ENCODE measurements at places on chromosomes 5 and 9.

GRCh38 chr5:40986666-40987065 lies 77.4 kb downstream of the C7 start:
- no peak for DNase-seq

DNA sequence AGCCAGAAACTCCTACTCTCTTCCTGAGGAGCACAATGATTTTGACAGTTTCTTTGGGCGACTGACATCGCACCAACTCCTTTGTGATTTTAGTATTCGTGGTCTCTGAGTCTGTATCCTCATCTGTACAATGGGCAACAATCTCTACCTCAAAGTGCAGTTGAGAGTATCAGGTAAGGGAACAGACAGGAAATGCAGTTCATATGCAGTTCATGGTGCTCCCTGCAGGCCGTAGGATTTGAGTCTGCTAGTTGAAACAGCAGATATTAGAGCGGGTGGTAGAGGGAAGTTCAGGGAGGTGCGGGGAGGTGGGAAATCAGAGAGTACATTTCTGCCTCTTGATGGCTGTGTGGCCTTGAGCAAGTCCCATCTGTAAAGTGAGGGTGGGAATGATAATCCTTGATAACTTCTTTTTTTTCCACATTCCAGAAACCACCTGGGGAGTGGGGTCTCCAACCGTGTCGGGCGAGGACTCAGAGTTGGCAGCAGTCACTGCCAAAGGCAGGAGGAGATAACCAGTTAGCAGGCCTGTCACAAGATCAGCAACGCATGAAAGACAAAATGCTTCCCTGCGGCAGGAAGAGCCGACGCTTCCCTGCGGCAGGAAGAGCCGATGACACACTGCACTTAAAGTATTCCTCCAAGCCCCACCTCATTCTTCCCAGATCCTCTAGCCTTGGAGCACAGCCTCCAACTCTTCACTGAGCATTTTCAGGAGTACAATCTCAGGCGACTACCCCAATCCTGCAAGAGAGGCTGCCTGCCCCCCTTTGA lies 6.0 kb upstream of the NEK6 start:
- no peak for DNase-seq

DNA sequence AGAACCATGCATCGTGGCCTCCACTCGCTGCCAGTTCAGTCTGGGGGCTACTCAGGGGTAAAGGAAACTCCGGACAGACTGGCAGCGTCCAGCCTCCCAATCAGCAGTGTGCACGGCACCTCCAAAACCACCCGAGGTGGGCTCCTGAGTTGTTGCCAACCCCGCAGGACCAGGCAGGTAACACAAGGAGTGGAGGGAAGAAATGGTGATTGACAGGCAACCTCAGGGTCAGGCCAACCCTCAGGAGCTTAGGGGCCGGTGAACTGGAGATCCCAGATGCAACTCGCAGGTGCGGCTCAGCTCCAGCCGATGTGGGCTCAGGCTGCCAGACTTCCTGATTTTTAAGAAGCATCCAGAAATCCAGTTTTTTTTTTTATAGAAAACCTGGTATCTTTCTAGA lies 37.3 kb upstream of the AKNA start:
- DNase-seq, result no peak

GRCh38 chr9:16136451-16136850 lies 583.6 kb downstream of the CCDC171 start:
- DNase-seq, result no peak

DNA sequence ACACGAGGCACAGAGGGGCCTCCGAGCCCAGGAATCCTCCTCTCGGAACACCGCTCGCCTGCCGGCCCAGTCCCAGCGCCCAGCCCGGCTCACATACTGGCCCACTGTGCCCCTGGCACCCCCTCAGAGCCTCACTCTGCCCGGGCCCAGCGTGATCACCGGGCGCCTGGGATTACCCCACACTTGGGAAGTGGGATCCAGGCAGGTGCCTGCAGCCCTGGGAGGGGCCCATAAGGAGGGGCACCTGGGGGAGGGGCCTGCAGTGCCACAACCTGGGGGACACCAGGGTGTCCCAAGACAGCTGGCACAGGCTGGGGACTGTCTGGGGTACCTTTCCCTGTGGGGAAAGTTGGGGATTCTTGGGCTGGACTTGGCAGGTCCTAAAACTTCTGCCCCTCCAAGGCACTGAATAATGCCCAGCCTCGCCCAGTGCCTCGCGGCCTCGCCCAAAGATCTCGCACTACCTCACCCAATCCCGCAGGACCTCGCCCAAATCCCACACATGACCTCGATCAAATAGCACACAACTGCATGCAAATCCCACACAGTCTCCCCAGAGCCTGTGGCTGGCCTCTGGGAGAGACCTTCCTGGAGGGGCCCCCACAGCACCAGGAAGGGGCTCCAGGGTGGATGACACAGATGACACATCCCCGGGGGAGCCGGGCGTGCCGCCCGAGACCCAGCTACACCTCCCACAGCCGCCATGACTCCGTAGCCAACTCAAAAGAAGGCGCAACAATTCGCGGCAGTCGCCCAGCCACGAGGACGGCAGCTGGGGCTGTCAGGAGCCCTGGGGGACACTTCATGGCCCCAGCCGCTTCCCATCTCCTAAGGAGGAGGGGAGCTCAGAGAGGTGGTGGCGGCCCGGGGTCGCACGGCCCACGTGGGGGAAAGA lies 13.7 kb downstream of the NOTCH1 start:
- no peak for DNase-seq

DNA sequence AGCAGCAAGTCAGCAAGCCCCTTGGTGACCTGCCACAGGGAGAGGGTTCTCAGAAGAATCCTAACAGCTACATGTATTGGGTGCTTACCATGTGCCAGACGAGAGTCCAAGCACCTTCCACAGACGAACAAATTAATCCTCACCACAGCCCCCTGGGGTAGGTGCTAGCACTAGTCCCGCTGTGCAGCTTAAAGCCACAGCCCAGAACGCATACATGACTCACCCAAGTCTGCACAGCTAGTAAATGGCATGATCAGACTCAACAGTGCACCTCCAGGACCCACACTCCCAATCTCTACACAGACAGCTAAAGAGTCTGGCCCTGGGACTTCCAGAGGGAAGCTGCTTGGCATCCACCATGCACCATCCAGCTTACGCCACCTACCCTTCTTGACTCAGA lies 111.5 kb downstream of the PAX5 start:
- no peak for DNase-seq

DNA sequence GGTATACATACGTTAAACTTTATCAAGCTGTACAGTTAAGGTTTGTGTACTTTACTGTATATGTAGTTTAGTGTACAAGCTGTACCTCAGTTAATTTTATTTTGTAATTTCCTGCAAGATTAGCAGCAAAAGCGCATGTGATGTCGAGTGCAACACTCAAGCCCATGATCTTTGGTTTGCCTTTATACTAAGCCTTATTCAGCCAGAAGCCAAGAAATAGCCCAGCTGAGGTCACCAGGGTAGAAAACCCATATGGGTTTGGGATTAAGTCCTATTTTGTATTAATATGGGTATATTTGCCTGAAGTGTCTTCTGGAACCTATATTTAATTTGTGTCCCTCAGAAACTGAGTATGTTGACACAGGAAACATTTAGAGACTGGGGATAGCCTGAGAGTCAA lies 59.3 kb downstream of the ZFAND5 start:
- DNase-seq, result no peak

GRCh38 chr5:43619911-43620310 lies 16.9 kb downstream of the NNT start:
- DNase-seq, result no peak

DNA sequence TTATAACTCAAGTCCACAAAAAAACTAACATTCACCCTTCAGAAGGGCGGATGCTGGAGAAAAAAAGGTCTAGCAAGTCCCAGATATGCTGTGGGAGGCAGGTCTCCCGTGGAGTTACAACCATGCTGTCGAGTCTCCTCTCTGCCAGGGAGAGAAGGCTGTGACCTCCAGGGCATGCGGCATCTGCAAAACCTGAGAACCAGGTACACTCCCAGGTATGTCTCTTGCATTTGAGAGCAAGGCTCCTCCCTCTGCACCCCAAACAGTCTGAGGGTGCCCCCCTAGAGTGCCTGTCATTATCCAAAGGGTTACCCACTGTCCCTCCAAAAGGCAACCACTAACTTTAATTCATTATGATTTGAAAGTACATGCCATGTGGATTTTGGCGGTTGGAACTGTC lies 134.0 kb downstream of the IRX2 start:
- DNase-seq, result no peak

DNA sequence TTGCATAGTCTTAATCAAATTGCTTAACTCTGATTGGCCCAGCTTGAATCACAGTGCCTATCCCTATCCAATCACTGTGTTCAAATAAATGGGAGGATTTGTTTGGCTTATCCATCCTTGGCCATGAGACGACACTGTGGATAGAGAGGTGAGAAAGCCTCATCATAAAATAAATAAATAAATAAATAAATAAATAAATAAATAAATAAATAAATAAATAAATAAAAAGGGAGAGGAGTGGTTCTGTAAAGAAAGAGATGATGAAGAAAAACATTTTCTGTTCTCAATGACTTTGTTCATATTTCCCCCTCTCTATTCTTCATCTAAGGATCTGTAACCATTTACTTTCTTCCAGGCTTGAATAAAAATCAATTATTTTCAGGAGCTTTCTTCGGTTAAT lies 74.7 kb downstream of the PTPRD start:
- DNase-seq, result no peak

GRCh38 chr9:18159254-18159653 lies 314.7 kb upstream of the ADAMTSL1 start:
- no peak for DNase-seq

DNA sequence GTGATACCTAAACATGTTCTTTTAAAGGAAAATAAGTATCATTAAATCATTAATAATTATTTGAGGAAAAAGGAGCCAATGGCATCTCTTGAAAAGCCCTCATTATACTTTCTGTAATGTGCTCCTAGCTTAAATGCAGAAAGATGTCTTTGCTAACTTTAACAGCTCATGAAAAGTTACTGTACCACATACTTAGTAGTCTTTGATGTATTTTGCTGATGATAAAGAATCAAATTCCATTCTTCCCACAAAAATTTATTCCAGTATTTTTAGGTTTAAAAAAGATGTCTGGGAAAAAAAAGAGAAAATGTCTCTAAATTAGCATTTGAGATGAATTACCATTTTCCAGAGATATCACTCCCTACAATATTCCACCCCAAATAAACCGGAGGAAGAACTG lies 112.5 kb downstream of the PPP2R2B start:
- DNase-seq, result no peak

GRCh38 chr9:120184266-120184665 lies 395.7 kb downstream of the CDK5RAP2 start:
- no peak for DNase-seq

- DNase-seq, result no peak
These were observed 53.8 kb downstream of the CD180 start for GRCh38 chr5:67142816-67143215.

GRCh38 chr5:53969176-53969730 lies 341.1 kb downstream of the ARL15 start:
- DNase-seq, result no peak

- no peak for DNase-seq
These were observed 59.1 kb downstream of the JMY start for GRCh38 chr5:79295029-79295428.

DNA sequence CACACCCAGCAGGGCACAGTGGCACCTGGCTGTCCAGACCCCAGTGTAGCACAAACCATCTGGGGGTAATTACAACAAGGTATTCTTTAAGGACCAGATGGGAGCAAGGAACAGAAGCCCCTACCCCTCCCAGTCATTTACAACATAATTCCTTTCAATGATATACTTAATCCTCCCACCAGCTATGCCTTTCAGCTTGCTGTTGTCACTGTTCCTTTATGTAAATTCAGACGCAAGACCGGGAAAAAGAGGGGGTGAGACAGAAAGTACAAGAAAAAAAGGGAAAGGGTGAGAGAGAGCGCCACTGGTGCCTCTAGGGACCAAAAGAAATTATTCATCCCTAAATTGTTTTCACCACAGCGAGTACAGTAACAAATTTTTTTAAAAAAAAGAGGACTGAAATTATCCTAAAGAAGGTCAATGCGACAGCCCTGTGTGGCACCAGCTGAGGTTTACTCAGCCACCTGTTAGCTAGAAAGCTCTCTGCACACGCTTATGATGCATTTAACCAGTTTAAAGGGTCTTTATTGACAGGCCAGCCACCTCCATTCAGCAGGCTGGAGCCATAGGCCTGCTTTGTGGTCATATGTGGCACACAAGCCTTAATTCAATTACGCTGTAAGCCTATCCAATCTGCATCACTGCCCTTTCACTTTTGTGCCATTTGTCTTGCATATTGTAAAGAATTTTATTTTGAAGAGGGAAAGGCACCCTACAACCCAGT lies 210.2 kb upstream of the ISL1 start:
- no peak for DNase-seq

DNA sequence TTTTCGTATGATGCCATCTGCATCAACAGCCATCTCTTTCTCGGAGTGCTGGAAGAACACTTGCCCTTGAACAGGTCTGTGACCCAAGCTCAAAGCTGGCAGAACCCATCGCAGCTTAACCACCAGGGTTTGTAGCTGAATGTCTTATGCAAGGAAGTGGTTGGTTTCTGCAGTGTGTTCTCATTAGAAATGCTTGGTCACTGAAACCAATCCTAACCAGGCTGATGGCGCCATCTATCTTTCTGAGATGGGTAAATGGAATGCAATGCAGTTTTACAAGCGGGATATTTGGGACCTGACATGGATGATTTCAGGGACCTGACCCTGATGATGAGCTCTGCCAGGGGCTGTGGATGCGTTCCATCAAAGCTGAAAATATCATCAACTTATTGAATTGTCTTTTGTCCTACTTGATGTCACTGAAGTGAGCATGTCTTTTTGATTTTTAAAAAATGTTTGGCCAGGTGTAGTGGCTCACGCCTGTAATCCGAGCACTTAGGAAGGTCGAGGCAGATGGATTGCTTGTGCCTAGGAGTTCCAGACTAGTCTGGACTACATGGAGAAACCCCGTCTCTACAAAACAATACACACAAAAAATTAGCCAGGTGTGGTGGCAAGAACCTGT lies 28.7 kb downstream of the DMRT3 start:
- no peak for DNase-seq

GRCh38 chr5:61354199-61354598 lies 22.1 kb downstream of the ZSWIM6 start:
- no peak for DNase-seq

- no peak for DNase-seq
These were observed 18.3 kb upstream of the ORM1 start for GRCh38 chr9:114304416-114305188.

- peak; percentile 47 for DNase-seq
These were observed 1.5 kb upstream of the GPRIN1 start for GRCh38 chr5:176611435-176611834.

DNA sequence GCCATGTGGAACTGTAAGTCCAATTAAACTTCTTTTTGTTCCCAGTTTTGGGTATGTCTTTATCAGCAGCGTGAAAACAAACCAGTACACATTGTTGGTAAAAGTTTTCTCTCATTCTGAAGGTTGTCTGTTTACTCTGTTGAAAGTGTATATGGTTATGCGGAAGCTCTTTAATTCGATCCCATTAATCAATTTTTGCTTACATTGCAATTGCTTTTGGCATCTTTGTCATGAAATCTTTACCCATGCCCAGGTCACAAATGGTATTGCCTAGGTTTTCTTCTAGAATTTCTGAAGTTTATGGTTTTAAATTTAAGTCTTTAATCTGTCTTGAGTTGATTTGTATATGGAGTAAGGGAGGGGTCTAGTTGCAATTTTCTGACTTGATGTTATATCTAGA lies 1901.9 kb downstream of the MAT2B start:
- no peak for DNase-seq

Measured in effector memory CD8-positive, alpha-beta T cell (primary cell).